ENCODE measurements at places on chromosomes 11 and 22. TPM values are rescaled to one million over a fixed set of nuclear protein-coding genes. Genes with fewer than 3 reads are reported as not detected.
A peak's percentile ranks its signal among the peaks of the same experiment; 100 is the strongest.

CASP5 gene
- total RNA-seq = not detected

FOLH1 gene
- 0.68 TPM for total RNA-seq

SLC37A4 gene
- total RNA-seq = 17.4 TPM

GAL3ST1 gene
- total RNA-seq = not detected

VEGFB gene
- total RNA-seq = 38.3 TPM

IFT27 gene
- 13.5 TPM for total RNA-seq

SCGB1C1 gene
- not detected for total RNA-seq

DNA sequence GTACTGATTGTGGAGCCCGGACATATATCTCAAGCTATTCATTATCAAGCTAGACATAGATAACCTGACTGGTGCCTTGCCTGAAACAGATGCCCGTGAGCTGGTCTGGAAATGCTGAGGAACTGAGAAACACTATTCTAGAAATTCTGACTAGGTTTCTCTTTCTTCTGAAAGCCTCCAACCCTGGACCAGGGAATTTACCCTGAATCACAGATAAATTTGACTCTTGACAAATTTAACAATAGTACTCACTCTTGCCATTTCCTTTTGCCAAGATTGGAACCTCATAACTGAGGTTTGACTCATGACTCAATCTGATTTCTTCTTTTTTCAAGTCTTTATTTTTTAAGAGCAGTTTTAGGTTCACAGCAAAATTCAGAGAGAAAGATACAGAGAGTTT is 189.6 kb upstream of the SYN3 start:
- peak; percentile 20 for DNase-seq

DNA sequence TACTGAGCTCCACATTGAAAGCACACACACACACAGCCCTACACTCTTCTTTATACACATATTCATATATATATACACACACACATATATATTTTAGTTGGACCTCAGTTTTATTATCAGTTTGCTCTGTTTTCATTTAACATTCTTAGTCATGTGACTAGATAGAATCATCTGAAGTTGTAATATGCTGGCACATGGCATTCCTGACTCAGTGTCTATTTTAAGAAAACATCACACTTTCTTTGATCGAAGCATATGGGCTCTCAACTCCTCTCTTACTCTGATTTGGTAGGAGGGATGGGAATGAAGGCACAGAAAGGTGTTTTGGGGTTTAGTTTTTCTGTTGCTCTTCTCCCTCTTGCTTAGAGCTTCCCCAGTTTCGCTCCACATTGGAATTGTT is 24.8 kb downstream of the AMOTL1 start:
- DNase-seq = no peak

- no peak for DNase-seq
Measured at GRCh38 chr11:123481640-123482039, 51.6 kb downstream of the GRAMD1B start.

DNA sequence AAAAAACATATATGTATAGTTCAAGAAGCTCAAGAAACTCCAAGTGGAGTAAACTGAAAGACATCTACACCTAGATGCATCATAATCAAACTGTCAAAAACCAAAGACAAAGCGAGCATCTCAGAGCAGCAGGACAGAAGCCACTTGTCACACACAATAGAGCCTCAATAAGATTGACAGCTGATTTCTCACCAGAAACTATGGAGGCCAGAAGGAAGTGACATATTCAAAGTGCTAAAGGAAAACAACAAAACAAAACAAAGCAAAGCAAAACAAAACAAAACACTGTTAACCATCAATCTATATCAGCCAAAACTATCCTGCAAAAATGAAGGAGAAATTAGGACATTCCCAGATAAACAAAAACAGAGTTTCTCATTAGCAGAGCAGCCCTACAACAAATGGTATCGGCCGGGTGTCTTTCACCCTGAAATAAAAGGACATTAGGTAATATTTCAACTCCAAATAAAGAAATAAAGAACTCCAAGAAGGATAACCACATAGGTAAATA is 65.8 kb upstream of the SEPTIN5 start:
- no peak for DNase-seq

DNA sequence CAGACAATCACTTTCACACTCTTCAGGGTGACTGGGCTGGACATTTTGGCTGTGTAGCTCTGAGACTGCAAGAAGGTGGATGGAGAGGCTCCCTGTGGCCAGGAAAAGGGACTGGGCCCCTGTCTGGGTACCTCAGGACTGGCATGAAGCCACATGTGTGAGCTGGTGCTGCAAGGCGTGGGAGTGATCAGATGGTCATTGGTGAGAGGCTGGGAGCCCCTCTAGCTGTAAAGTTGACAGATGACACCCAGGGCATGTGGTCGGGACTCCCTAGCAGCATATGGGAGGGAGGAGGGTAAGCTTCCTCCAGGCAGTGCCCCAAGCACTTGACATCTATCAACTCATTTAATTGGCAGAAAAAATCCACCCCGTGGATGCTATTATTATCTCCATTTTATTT is 18.9 kb upstream of the CABP2 start:
- no peak for DNase-seq

DNA sequence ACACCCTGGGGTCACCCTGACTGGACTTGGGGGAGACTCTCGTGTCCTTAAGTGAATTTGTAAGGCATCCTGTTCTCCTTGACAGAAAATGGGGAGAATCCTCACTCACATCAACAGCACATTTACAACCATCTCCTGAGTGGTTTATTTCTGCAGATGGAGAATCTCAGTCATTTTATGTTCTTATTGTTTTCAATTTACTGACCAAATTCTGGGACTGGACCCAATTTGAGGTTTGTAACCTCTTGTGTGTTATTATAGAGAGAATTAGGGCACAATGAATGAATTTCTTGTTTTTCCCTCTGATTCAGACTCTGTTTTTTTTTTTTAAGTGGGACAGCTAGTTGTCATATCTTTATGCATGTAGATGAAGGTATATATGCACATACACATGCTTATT is 104.9 kb downstream of the ADAMTS15 start:
- DNase-seq = no peak

DNA sequence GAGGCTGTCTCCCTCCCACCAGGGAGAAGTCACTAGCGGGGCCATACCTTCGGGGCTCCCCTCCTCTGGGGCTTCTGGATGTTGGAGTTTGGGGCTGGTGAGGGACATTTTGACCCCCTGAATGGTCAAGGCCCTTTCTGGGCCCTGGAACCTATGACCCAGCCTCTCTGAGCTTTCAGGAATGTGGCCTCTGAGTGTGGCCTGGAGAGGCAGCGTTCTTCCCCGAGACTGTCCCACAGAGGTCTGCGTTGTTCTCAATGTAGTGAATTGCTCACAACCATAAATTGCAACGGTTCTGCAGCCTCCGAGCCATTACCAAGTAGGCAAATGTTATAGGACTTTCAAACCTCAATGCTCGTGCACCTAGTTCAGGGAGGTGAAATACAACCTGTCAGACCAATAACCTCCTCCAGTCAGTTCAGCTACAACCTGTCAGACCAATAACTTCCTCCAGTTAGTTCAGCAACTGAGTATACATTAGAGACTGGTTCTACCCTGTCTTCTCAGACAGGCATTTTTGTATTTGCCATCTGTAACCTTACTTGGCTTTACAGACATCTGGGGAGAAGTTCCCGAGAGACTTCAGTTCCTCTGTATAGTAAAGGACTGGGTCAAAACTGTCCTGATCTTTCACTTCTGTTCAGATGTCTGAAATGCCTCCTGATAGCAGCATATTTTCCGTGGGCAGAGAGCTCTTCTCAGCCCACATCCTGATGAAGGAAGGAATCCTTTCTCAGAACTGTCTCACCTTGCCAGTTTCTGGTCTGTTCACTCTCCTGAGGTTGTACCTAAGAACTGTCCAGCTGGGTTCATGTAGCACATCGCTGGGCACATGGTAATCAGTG is 34.2 kb downstream of the MICAL2 start:
- no peak for DNase-seq

DNA sequence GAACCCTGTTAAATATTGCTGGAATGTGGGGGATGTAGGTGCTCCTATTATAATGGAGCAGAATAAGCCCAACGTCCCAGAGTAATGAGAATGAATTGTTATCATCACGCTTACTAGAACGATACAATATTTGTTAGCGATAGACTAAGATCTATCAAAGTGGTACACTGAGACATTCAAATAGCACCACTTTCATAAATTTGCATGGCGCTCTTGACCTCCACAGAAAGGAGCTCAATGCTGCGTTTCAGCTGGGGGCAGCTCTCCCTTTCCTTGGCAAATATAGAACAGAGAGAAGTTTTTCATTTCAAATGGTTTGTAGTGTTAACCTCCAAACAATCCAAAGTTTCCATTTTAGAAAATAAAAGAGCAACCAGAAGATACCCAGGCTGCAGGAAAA is 38.2 kb upstream of the BLID start:
- no peak for DNase-seq

DNA sequence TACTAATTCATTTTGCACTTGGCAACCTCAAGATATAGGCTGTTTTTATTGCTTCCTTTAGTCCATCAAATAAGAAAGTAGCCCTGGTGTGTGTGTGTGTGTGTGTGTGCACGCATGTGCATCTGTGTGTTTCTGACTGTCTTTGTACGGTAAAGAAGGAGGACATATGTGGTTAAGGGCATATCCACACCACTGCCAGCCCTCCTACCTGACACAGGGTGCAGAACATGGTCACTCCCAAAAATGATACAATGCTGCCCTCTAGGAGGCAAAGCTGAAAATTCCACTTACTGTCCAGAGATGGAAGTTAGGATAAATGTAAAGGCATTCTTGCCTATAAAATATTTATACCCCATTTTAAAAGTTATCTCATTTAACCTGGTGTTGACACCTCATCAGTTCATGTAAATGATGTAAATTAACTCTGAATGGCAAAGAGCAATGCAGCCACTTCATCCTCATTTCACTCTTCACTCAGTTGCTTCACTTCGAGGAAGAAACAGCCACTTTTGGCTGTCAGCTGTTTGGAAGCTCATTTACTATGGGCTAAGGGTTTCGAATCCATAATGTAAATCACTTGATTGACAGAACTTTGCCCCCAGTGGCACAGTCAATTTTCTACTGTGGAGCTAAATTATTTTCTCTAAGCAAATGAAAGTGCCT is 83.1 kb upstream of the MTNR1B start:
- peak; percentile 25 for DNase-seq

- no peak for DNase-seq
Measured at GRCh38 chr11:43377389-43377788, 18.7 kb downstream of the TTC17 start.

- DNase-seq = no peak
Measured at GRCh38 chr22:30253205-30253852, 6.8 kb upstream of the LIF start.

DNA sequence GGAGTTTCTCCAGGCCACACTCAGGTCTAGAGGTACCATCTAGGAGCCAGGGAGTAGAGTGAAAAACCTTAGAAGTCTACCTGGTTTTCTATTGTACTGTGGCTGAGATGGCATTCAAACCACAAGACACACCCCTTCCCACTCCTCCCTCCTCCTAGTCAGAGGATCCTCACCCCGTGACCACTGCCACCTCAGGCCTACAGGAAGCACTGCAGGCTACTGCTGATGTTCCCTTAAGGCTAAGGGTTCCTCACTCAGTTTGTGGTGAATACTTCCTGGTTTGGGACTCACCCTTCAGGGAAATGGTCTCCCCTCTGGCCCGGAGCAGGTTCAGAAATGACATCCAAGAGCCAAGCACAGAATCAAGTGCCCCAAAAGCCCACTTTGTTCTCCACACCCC is 1293.9 kb downstream of the JRKL start:
- DNase-seq = peak; percentile 3

DNA sequence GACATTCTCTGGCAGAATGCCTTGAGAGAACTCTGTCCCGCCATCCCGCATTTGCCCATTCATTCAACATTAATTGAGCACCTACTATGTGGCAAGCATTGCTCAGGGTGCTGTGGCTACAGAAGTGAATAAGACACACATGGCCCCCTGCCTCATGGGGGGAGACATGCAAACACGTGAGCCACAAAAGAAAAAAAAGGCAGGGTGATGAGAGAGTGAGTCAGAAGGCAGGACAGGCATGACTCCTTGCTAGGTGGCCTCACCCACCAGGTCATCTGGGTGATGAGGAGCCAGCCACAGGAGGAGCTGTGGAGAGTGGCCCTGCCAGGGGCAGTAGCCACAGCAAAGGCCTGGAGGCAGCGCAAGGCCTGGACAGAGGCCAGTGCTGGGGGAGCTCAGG is 4.9 kb downstream of the CHRM4 start:
- DNase-seq = no peak

DNA sequence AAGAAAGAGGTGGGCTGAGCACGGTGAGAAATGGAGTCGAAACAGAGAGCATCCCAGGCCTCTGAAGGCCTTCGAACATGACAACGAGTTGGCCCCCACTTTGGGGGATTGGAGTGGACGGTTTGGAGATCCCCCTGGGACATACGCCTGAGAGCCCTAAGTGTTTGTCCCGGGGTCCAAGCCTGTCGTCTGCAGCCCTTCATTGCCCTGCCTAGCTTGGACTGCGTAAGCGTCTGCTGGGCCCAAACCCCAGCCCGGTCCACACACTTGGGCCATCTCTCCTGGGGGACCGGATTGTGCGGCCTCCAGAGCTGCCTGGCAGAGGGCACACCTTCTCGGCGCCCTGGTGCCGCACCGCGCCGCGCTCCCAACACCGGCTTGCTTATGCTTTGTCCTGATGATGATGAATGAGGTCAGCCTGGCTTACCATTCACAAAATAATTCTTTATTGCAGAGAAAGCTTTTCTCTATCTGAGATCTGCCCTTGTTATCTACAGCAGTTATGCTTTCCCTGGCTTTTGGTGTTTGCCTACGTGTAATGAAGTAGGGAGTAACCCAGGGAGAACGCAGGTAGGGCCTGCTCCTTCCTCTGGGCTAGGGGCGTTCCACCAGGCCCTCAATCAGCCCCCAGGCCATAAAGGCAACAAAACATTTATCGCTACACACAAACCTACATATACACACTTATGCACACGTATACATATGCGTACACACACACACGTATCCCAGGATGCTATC is 85.9 kb upstream of the PPARA start:
- no peak for DNase-seq

GRCh38 chr22:17570851-17571631 is 7.7 kb downstream of the SLC25A18 start:
- peak; percentile 36 for DNase-seq

GRCh38 chr11:2154195-2154585 is 6.8 kb downstream of the INS start:
- no peak for DNase-seq
